ENCODE measurements at places on chromosomes 7 and 10. TPM values are rescaled to one million over a fixed set of nuclear protein-coding genes. Genes with fewer than 3 reads are reported as not detected.

Gene IL15RA
- 11.5 TPM for total RNA-seq

Gene SLC25A13
- 36.4 TPM for total RNA-seq

Gene GPNMB
- total RNA-seq, result 12.8 TPM

Gene HOXA11
- 3.7 TPM for total RNA-seq

Gene OR2A1
- total RNA-seq, result not detected

Gene VPS37D
- total RNA-seq, result 0.62 TPM

Gene MUC12
- total RNA-seq, result 542 TPM

Gene ENTPD1
- total RNA-seq, result 4.5 TPM

Gene ATOH7
- total RNA-seq, result 0.17 TPM

Gene HOXA7
- total RNA-seq, result 24.4 TPM

Gene BAIAP2L1
- total RNA-seq, result 66.2 TPM

Gene SERPINE1
- 1.4 TPM for total RNA-seq

Gene ICA1
- total RNA-seq, result 46.1 TPM

Gene GIMAP5
- total RNA-seq, result 5.2 TPM
